Thoracic aorta (tissue), 2 donors: ENCODE measurements at places on chromosomes 12 and 14. TPM values are rescaled to one million over a fixed set of nuclear protein-coding genes. Genes with fewer than 3 reads are reported as not detected.
A peak's percentile ranks its signal among the peaks of the same experiment; 100 is the strongest.

- H3K27ac ChIP-seq = no peak overlapping the region
- H3K4me3 ChIP-seq = no peak overlapping the region
- H3K4me1 ChIP-seq = no peaks in the 10 kb centered on the region
- DNase-seq = no peak
Measured at GRCh38 chr14:65631040-65631439, 218.5 kb downstream of the FUT8 start.

GRCh38 chr14:66514213-66514612 lies 6.3 kb downstream of the GPHN start:
- H3K27ac ChIP-seq = no peak overlapping the region
- H3K4me3 ChIP-seq = no peak overlapping the region
- H3K27me3 ChIP-seq = no peaks in the 10 kb centered on the region
- H3K4me1 ChIP-seq = peaks cover 13% of the 10 kb centered on the region

GRCh38 chr14:89915114-89915878 lies 39.2 kb downstream of the EFCAB11 start:
- H3K4me3 ChIP-seq = peak overlapping the region; percentile 45
- no peak overlapping the region for H3K27ac ChIP-seq
- no peaks in the 10 kb centered on the region for H3K27me3 ChIP-seq

Gene AHNAK2
- total RNA-seq = 47.8 TPM
